Activated CD4-positive, alpha-beta T cell treated with anti-CD3 and anti-CD28 coated beads for 1 hour (primary cell): ENCODE measurements at places on chromosomes 12 and 14.

DNA sequence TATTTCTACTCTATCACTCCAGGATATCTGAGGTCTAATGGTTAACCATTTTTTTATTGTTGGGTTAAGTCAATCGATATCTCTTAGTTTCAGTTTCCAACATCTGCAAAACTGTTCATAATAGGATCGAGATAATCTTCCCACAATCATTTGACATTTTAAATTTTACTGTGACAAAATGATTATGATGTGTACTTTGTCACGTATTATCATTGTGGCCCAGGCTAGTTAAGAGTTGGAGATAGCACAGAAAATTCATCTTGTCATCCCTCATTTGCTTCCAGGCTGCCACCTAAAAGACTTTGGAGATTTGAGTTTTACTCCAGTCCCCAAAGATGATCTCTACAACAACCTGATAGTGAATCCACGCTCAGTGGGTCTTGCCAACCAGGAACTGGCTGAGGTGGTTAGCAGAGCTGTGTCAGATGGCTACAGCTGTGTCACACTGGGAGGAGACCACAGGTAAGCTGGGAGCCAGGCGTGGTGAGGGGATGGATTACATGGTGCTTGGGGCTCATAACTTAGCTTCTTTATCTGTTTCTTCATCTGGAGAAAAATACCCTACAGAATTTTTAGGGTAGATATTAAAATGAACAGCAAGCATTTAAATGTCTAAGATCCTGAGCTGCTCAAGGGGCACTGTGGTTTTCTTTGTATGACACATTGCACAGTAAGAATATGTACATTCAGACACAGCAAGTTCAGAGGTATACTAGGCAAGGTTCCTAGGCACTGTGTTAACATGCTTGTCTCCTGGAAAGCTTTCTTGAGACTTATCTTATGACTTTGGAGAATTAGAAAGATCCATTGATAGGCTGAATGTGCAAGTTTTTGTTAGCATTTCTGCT is 22.4 kb downstream of the ARG2 start:
- no peak for DNase-seq

DNA sequence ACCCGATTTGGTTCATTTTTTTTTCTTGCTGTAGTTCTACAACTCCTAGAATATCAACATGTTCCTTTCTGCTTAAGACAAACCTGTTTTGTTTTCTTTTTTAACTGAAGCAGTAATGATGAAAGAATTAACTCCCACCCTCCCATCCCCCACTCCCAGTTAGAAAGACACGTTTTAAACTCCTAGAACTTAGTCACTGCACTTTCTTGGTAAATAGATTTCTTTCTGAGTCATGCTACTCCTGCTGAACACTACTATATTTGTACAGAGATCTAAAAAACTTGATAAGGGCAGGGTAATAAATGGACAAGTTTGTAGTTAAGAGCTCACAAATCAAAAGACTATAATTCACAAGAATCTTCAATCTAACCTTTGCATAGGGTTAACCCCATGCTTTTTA is 118.9 kb upstream of the PTPRB start:
- DNase-seq: no peak

- no peak for DNase-seq
Measured at GRCh38 chr12:80894179-80894578, 43.6 kb downstream of the LIN7A start.

DNA sequence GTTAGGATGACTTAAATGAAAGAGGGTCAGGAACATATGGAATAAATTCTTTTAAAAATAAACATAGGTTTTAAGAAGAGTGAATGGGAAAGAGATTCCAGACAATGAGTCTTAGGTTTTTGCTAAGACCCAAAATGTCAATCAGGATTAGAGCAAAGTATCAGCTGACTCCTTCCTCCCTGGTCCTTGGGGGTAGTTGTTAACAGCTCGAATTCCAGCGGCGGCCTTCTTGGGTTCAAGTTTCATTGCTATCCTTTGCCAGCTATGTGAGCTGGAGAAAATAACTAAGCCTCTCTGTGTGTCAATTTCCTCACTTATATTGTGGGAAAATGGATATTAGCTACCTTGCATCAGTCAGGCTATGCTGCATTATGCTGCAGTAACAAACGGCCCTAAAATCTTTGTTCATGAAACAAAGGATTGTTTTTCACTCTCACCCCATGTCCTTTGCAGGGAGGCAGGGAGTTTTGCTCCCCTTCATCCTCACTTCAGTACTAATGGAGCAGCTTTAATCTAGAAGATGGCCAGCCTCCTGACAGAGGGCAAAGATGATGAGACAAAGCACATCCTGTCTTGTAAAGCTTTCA is 83.8 kb upstream of the RFLNA start:
- no peak for DNase-seq

GRCh38 chr14:93732524-93732923 is 55.8 kb downstream of the PRIMA1 start:
- DNase-seq: no peak

DNA sequence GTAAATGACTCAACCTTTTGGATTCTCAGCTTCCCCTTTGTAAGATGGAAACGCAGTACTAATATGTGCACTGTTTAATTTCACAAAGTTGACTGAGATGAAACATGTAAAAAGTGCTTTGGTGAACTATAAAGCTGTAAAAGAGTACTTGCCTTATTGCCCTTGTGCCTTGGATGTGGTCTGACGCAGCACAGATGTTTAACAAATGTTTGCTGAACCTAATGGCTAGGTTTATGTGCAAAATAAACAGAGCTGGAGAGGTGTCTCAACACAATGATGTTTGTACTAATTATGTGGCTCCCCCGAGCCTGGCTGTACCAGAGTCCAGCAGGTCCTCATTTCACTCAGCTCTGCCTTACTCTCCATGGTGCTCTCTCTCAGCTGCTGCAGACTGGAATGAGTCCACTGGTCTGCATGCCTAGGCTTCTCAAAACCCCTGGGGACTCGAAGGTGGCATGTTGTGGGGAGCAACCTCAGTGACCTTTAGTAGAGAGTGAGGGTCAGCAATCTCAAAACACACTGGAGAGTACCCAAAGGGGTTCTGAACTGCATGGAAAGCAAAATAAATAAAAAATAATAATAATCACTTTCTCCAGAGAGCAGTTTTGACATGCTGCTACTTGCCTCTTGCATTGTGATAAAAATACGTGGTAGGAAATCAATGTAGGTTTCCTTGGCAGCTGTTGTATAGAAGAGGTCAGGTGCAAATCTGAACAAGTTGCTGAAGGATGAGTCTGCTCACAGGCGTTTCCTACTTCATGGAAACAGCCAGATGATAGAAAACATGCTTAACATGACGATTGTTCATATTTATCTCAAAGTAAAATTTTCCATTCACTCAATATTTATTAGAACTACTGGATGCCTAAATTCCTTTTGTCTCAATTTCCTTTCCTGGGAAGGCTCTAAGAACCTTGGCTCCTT is 8.5 kb upstream of the AMIGO2 start:
- DNase-seq: no peak

DNA sequence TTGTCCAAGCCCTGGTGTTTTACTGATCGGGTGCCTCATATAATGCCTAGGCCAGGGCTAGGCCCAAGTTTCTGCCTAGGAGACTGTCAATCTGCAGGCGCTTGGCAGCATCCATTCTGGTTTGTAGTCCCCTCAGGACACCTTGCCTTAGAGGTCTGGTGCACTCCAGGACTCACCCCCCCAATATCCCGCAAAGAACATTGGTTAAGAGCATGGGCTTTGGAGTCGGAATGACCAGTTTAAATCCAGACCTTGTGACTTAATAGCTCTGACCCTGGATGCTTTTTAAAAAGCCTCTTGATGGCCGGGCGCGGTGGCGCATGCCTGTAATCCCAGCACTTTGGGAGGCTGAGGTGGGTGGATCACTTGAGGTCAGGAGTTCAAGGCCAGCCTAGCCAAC is 60.0 kb downstream of the GALNT16 start:
- no peak for DNase-seq

DNA sequence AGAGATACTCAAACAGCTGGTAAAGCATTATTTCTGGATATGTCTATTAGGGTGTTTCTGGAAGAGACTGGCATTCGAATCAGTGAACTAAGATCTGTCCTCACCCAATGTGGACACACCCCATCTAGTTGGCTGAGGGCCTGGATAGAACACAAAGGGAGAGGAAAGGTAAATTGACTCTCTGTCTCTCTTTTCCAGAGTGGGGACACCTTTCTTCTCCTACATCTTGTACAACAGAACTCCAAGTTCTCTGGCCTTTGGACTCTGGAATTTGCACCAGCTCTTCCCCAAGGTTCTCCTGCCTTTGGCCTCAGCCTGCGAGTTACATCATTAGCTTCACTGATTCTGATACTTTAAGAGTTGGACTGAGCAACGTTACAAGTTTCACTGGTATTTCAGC is 1253.9 kb downstream of the SLC16A7 start:
- no peak for DNase-seq

DNA sequence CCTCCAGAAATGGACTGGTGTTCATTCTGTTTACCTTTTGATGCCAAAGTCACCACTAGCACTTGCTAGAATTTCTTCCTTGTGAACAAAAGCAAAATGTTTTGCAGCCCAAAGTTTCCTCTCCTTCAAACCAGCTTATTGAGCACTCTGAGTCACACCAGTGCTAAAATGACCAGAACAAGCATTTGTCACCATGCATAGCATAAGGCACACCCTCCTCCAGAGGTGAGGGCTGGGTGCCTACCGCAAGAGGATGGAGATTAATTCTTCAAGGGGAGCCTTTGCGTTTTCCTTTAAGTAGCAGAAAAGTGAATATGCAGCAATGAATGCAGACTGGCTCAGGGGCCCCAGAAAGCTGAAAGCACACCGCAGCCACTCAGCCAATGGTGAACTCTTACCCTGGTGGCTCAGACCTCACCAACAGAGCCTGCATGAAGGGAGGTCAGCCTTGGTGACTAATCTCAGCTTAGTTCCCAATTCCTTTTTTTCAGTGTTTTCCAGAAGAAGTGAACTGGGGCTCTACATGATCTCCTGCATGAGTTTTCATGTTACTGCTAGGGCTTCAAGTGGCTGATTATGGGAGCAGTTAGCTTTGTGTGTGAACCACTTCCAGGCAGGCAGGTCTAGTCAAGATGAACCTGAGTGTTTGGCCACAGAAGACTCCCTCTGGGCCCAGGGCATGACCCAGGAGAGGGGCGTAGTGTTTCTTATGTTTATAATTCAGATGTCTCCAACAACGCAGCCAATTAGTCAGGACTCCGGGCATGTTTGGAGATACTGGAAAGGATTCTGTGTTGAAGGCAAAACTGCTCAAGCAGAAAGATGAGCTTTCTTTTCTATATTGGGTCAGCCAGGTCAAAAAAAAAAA is 96.3 kb downstream of the PAX9 start:
- DNase-seq: no peak

DNA sequence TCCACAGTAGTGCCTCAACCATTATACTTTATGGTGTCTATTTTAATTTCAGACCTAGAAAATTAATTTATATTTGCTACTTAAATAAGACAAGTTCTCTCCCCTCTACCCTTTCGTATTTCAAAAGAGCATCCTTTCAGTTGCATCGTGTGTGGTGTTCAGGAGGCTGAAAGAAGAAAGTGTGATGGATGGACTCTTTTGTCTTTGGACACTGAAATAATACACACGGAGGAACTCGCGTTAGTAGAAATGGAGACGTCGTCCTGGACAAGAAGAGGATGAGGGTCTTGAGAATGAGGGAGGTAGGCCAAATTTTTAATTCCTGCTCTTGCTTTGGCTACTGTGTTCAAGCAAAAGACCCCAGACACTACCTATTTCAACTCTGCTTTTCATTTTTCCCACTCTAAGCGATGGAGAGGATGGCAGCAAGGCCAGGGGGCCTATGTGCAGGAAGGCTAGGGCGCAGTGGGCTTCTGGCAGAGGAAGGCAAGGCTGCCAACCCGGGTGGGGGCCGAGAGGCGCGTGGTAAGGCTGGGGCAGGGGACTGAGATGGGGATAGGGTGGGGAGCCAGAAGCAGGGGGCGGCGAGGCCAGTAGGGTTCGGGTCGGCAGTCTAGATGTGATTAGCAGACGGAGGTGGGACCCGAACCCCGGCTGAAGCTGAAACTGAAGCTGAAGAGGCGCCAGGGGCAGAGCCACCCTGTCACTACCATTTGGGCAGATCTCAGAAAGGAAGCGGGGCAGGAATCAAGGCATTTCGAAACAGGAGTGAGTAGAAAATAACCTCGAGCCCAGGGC is 722 bp downstream of the TMED8 start:
- DNase-seq: no peak

DNA sequence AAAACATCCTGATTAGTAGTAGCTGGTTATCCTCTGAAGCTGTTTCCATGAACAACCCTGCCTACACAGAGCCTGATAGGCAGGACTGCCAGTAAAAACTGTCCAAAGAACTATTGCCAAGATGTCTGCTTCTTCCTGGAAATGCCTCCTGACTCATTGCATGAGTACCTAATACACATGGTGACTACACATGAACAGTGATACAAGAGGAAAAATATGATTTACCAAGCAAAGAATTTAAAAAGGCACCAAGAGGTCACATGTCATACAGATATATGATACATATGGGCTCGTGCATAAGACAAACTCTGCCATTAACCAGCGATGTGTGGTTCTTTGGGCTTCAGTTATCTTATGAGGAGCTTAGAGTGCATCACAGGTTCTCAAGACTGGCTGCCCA is 552.3 kb downstream of the SLC16A7 start:
- no peak for DNase-seq

GRCh38 chr12:3768911-3769447 is 16.1 kb upstream of the CRACR2A start:
- DNase-seq: no peak

DNA sequence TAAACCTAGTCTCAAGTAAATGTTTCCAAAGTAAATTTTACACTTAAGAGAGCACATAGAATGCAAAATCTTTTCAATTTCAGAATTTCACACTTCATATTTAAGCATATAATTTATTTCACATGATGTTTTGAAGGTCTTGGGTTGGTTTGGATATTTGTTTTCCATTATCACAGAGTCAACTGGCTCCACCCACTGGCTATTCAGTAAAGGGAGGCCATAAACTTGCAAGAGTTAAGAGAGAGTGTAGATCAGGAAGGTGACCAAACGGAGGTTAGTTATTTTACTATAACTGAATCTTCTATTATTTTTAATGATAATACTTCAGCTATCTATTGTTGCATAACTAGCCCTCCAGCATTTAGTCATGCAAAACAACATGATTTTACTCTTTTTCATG is 6.2 kb upstream of the CPNE8 start:
- DNase-seq: no peak

DNA sequence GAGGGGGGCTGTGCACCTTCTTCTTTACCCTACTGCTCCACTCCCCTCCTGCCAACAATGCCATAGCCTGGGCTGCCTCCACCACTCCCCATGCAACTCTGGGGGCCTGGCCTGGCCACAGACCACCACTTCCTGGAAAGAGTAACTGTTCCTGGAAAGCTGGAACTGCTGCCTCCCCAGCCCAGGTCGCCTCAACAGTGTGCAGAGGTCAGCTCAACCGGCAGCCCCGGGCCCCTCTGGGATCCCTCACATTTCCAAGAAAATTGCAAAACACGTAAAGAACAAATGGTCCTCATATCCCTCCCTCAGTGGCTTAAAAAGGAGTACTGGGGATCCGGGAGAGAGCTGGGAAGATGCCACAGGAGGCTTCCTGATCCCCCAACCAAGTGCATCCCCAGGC is 22.4 kb upstream of the DIO3 start:
- DNase-seq: no peak
